Tracheal epithelial cell (primary cell): ENCODE measurements at places on chromosomes 11 and 22. TPM values are rescaled to one million over a fixed set of nuclear protein-coding genes. Genes with fewer than 3 reads are reported as not detected.

Gene OR10D3
- not detected in 2 replicates for total RNA-seq

Gene ALDH3B2
- total RNA-seq = 25.1 and 57.3 TPM in 2 replicates

Gene PLAAT5
- 0.21 TPM in 1 of 2 replicates, not detected in the other for total RNA-seq

Gene SEZ6L
- under 0.01 TPM in 1 of 2 replicates, not detected in the other for total RNA-seq

Gene DBX1
- not detected in 2 replicates for total RNA-seq

Gene MICAL3
- total RNA-seq = 14.3 and 24.1 TPM in 2 replicates

Gene SYT12
- total RNA-seq = 3.2 and 5.8 TPM in 2 replicates

Gene MGAT3
- under 0.01 TPM in 2 replicates for total RNA-seq

Gene EFCAB6
- total RNA-seq = under 0.01 and 1.1 TPM in 2 replicates

Gene BCO2
- 0.24 and 0.85 TPM in 2 replicates for total RNA-seq

Gene TMEM132A
- 32.4 and 208 TPM in 2 replicates for total RNA-seq

Gene MPPED2
- not detected in 2 replicates for total RNA-seq

Gene OR11H1
- not detected in 2 replicates for total RNA-seq

Gene PAX6
- 0.96 TPM in 1 of 2 replicates, not detected in the other for total RNA-seq

Gene SCGB1D2
- not detected in 2 replicates for total RNA-seq

Gene BDNF
- 1.4 and 2.1 TPM in 2 replicates for total RNA-seq

Gene STARD10
- total RNA-seq = 113 and 187 TPM in 2 replicates

Gene SLC25A18
- not detected in 2 replicates for total RNA-seq

Gene MFNG
- total RNA-seq = 0.43 and 2.2 TPM in 2 replicates

Gene NTM
- total RNA-seq = 0.43 and 8.9 TPM in 2 replicates

Gene C11orf91
- not detected in 2 replicates for total RNA-seq
